Astrocyte (in vitro differentiated cells and primary cell): ENCODE measurements at places on chromosomes 13 and 19. TPM values are rescaled to one million over a fixed set of nuclear protein-coding genes. Genes with fewer than 3 reads are reported as not detected.

DNA sequence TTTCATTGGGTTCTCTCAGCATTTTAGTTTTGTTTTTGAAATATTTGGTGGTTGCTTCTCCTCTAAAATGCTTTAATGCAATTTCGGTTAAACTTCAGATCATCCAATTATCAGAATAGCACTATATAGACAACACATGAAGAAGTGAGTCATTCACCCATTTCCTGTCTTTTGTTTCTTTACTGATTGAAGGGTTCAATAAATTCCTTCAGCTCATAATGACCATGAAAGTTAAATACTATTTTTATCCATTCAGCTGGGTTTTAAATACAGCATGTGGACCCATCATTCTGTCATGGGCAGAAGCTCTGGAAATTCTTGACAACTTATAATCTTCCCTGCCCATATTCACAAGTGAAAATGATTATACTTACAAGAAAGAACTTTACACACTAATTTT, 187.2 kb downstream of the ITGBL1 start:
- H3K27me3 ChIP-seq = no peaks in the 10 kb centered on the region
- no peak overlapping the region for H3K4me3 ChIP-seq
- H3K36me3 ChIP-seq = no peaks in the 10 kb centered on the region
- H3K27ac ChIP-seq = no peak overlapping the region
- no peaks in the 10 kb centered on the region for H3K4me1 ChIP-seq

Gene CEACAM4
- total RNA-seq = not detected in 2 replicates

Gene TUBB4A
- 0.75 and 1.7 TPM in 2 replicates for total RNA-seq

Gene KCTD4
- 0.41 and 0.64 TPM in 2 replicates for total RNA-seq

GRCh38 chr13:110274687-110275086, 32.3 kb downstream of the COL4A1 start:
- no peak for DNase-seq
- no peaks in the 10 kb centered on the region for H3K27me3 ChIP-seq
- peaks cover 30% of the 10 kb centered on the region for H3K36me3 ChIP-seq
